GM19239 (cell line): ENCODE measurements at places on chromosomes 4 and X.

DNA sequence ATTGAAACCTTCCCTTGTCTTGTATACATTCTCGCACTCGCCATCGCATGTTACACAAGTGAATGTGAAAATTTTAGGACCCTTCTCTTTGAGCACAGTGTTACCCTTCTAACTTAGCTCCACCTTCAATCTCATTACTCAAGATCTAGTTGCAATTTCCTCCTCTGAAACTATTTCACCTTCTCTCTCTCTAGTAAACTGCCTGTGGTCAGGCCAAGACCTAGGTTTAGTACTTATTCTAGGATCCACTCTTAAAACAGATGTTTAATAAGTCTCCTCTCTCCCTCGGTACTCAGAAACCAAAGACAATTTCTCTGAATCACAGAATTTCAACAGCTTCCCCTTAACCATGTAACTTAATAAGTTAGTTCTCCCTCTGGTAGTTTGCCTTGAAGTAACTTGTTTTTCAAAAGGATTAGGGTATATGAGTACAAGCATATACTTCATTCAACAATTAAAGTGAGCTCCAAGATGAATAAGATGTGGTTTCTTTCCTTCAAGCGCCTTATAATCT is 156.0 kb downstream of the SH3KBP1 start:
- no peak for DNase-seq

DNA sequence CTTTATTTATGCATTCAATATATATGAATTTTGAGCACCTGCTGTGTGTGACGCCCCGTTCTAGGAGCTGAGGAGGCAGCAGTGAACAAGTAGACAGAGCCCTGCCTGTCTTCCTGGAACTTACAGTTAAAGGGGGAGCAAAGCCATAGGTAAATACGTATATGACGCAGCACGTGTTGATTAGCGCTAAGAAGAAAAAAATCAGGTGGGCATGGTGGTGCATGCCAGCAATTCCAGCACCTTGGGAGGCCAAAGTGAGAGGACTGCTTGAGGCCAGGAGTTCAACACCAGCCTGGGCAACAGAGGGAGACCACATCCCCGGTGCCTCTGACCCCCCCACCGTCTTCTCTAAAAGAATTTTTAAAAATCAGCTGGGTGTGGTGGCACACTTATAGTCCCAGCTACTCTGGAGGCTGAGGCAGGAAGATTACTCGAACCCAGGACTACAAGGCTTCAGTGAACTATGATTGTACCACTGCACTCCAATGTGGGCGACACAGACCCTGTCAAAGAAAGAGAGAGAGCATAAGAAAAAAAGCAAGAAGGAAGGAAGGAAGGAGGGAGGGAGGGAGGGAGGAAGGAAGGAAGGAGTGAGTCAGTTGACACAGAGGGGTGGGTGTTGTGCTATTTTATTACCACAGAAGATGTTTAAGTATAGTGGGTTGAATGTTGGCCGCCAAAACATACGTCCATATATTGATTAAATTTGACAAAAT is 5.4 kb upstream of the KIAA0232 start:
- DNase-seq: no peak

- DNase-seq: no peak
Measured at GRCh38 chr4:168907119-168907698, 102.8 kb downstream of the CBR4 start.

DNA sequence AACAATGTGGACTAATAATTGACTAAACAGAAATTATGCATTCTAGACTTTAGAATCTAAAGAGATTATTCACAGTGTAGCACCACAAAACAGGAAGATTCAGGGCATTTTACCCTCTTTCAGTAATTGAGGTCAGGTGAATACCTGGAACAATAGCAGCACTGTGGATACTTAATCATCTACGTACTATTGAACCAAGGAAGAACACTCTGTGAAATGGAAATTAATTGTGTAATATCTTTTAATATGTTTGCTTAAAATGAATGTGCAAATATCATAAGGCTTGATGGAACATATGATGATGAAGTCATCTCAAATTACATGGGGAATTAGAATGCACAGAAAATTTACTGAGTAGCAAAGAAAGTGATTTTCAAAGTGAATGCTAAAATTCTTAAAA is 68.5 kb upstream of the MAP9 start:
- DNase-seq: no peak

GRCh38 chr4:29277381-29277780 is 1442.8 kb upstream of the PCDH7 start:
- no peak for DNase-seq

- DNase-seq: no peak
Measured at GRCh38 chr4:123939621-123940020, 543.0 kb downstream of the SPRY1 start.

- DNase-seq: no peak
Measured at GRCh38 chr4:25487155-25487554, 110.1 kb downstream of the ANAPC4 start.

DNA sequence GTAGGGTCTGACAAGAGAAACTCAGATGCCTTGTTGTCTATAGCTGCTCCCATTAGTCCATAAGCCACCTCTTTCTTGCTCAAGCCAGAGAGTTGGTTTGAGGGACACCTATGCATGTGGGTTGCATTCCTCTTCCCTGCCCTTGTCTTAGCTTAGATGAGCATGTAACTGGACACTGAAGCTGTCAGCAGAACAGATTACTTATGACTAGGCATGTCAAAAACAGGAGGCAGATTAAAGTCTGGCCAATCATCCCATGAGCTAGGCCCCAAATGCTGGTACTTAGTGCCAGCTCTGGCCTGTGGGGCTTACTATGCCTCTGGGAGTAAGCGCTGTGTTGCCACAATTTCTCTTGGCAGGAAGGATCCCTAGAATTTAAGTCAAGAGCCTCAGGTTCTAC is 215.2 kb downstream of the AR start:
- DNase-seq: no peak

DNA sequence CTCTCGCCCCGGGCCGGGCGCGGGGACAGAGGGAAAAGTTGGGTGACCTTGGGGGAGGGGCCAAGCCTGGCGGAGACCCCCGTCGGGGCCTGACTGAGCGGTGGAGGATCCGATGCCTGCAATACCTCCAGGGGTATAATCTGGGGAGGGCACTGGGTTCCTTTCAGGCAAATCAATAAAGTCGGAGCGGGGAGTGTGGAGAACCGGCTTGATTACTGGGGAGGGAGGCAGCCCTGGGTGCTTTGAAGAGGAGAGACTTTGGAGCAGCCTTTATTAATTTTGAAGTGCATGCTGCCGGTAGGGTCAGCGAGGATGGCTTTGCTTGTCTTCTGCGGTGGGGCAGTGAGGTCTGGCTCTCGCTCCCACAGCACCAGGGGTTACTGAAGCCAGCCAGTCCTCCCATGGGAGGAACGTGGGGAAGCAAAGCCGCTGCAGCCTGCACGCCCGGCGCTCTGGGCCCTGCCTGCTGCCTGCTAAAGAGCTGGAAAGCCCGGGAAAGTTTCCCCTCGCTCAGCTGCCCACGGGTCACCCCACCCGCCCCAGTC is 403 bp upstream of the LGI2 start:
- no peak for DNase-seq

DNA sequence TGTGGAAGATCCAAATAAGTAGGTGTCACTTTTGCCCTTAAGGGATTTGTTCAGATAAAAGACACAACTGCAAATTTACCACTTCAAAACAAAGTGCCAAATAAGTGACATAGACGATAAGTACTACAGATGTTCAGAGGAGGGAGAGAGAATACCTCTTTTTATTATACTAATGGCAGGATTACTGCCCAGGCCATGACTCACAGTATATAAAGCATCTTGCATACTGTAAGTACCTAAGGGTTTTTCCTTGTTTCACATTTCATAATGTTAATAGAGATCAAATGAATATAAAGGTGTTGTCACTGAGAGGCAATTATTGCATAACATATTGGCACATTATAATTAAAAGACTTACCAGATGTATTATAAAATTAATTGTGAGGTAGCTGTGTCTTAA is 46.4 kb downstream of the PTPN13 start:
- no peak for DNase-seq

DNA sequence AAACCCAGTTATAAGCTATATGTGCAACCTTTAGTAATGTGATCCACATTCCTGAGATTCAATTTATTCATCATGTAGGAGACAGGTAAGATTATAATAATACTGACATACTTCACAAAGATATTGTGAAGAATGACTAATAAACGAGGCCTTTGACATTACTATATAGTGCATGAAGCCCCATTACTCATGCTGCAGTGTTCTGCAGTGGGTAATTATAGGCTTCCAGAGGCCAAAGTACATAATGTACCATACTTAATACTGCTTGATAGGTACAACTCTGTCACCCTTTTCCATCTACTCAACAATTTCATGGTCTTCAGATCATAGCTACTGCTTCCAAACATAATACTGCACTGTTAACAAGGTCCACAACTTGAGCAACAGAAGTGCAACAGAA is 68.9 kb downstream of the COL25A1 start:
- DNase-seq: no peak

- no peak for DNase-seq
Measured at GRCh38 chr4:26294904-26295303, 25.9 kb upstream of the RBPJ start.

DNA sequence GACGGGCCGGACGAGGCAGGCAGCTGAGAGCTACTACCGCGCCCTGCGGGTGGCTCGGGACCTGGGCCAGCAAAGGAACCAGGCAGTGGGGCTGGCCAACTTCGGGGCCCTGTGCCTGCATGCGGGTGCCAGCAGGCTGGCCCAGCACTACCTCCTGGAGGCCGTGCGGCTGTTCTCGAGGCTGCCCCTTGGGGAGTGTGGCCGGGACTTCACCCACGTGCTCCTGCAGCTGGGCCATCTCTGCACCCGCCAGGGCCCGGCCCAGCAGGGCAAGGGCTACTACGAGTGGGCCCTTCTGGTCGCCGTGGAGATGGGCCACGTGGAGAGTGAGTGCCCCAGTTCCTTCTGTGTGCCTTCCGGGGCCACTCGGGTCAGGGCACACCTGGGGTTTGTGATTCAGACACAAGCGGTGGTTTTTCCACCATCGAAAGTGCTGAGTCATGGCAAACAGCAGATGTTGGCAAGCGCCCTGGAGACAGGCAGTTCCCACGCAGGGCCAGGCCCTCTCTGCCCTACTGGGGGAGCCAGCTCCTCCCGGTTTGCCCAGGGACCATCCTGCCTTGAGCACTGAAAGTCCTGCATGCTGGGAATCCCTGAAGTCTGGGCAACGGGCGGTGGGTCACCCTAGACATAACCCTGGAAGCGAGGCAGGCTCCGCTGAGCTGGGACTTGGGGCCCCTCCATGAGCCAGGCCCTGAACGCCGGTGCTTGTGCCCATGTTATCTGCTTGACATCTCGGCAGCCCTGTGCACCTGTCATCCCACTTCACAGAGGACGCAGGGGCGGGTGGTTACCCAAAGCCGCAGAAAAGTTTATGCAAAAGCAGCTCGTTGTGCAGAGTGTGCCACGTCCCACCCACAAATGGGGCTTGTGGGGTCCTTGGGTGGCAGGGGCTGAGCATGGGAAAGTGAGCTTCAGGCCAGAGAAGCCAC is 29.5 kb downstream of the SH3TC1 start:
- DNase-seq: peak; percentile 66

DNA sequence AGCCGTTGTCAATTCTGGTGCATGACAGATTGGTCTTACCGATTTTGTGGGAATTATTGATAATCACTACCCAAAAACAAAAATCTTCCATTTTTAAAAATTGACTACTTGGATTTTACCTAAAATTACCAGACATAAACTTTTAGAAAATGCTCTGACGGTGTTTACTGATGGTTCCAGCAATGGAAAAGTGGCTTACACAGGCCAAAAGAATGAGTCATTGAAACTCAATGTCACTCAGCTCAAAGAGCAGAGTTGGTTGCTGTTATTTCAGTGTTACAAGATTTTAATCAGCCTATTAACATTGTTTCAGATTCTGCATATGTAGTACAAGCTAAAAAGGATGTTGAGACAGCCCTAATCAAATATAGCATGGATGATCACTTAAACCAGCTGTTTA is 23.0 kb upstream of the UGT2B17 start:
- no peak for DNase-seq

GRCh38 chr4:17164666-17165065 is 266.2 kb upstream of the LDB2 start:
- DNase-seq: no peak

DNA sequence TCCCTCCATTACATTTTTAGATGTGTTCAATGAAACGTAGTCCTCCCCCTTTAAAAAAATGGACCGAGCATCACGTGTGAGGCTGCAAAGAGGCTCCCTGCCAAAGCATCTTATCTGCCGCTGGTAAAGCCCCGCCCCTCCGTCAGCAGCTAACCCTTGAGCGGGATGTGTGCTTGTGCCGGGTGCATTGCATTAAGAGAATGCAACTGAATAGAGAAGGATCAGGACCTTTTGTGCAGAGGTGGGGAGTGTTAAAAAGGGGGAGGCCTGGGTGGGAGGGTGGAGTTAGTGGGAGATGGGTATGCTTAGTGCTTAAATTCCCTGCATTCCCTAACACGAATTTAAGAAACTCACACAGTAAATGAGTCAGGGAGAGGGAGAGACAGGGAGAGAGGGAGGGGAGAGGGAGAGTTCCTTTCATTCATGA is 66.0 kb downstream of the TBL1X start:
- peak; percentile 28 for DNase-seq

- no peak for DNase-seq
Measured at GRCh38 chr4:11230866-11231265, 197.8 kb downstream of the HS3ST1 start.

- no peak for DNase-seq
Measured at GRCh38 chrX:40757058-40757457, 21.7 kb upstream of the MED14 start.

DNA sequence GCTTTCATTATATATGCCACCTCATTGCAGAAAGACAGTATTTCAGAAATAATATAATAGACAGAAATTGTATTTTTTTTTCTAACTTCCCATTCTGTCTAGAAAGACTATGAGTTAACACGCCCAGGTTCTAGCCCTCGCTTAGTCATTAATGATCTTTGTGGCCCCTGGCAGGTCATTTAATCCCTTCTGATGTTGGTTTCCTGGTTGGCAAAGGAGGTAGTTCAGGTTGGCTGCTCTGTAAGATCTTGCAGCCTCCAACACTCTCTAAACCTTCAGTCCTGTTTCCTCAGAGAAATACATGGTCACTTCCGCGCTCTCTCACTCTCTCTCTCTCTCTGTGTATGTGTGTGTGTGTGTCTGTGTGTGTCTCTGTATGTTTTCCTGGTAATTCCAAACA is 156.3 kb upstream of the NOCT start:
- no peak for DNase-seq
